ENCODE measurements at places on chromosomes 16 and 17. TPM values are rescaled to one million over a fixed set of nuclear protein-coding genes. Genes with fewer than 3 reads are reported as not detected.
A peak's percentile ranks its signal among the peaks of the same experiment; 100 is the strongest.

HSD17B1 gene
- total RNA-seq, result 0.41 TPM

DNA sequence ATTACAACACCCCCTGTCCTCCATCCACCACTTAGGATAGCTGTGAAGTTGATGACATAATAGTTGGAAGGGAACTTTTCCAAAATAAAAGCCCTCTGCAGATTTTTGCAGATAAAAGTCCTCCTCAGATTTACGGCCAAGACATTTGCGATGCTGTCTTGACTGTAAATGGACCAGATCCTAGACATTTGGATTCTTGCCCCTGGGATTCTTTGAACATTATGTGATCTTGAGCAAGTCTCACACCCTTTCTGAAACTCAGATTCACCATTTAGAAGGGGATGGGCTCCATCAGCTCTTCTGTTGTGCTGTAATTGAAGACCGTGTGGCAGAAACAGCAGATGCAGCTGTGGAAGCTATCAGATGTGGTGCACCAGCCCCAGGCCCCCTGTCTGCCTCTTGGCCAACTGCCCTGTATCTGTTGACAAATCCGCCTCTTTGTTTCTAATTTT, 153.9 kb upstream of the CACNG3 start:
- DNase-seq, result no peak

GRCh38 chr17:43465049-43465448, 18.7 kb upstream of the DHX8 start:
- DNase-seq, result no peak

DNA sequence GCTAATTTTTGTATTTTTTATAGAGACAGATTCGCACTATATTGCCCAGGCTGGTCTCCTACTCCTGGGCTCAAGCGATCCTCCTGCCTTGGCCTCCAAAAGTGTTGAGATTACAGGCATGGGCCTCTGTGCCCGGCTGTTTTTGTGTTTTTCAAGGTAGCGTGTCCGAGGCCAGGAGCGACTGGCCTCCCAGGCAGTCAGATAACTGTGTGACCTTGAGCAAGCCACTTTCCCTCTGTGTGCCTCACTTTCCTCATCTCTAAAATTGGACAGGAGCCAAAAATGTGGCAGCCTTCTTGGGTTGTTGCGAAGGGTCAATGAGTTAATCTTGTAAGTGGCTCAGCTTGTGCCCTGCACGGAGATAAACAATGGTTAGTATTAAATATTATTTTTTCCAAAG, 2.4 kb downstream of the ABCC1 start:
- DNase-seq, result no peak

- no peak for DNase-seq
These were observed 51.6 kb downstream of the PRKCA start for GRCh38 chr17:66353937-66354401.

MYH13 gene
- total RNA-seq, result not detected

ARSG gene
- total RNA-seq, result 10.9 TPM

ABAT gene
- total RNA-seq, result 5.4 TPM

GRCh38 chr17:78170692-78171590, 2.6 kb downstream of the SYNGR2 start:
- no peak for DNase-seq

DNA sequence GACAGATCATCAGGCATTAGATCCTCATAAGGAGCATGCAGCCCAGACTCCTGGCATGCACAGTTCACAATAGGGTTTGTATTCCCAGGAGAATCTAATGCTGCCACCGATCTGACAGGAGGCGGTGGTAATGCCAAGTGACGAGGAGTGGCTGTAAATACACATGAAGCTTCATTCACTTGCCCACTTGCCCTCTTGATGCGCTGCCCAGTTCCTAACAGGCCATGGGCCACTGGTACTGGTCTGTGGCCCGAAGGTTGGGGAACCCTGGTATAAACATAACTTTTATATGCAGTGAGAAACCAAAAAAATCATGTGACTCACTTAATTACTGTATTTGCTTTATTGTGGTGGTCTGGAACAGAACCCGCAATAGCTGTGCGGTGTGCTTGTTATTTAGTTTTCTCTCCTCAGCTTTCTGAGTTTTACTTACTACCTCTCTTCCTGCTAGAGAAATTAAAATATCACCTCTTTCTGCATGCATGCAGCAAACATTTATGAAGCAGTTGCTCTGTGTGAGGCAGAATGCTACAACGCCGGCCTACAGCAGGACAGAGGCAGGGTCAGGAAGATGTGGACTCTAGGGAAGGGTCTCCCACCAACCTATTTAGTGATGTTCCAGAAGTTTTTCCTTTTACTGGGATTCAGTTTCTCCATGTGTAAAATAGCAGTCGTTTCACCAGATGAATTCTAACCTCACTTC, 151.3 kb downstream of the MAF start:
- DNase-seq, result no peak

GRCh38 chr17:10879190-10879836, 41.4 kb upstream of the PIRT start:
- DNase-seq, result peak; percentile 15
